CD8-positive, alpha-beta memory T cell (primary cell): ENCODE measurements at places on chromosomes 5 and 9. TPM values are rescaled to one million over a fixed set of nuclear protein-coding genes. Genes with fewer than 3 reads are reported as not detected.

DNA sequence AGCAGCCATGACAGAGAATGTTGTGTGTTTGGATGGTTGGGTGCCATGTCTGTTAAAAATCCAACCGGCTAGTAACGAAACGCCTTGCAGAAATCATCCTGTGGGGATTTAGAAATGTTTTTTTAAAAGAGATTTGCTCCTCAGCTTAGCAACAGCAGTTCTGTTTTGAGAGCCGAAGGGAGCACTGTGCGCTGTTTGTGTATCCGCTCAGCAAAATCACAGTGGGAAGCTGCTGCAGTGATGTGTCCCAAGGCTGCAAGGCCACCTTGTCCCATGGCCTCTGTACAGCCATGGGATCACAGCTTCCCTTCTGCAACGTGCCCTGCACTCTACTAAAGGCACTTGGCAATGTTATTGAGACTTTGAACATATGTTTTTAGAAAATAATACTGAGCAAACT is 40.9 kb downstream of the TRIO start:
- no peak for DNase-seq

DNA sequence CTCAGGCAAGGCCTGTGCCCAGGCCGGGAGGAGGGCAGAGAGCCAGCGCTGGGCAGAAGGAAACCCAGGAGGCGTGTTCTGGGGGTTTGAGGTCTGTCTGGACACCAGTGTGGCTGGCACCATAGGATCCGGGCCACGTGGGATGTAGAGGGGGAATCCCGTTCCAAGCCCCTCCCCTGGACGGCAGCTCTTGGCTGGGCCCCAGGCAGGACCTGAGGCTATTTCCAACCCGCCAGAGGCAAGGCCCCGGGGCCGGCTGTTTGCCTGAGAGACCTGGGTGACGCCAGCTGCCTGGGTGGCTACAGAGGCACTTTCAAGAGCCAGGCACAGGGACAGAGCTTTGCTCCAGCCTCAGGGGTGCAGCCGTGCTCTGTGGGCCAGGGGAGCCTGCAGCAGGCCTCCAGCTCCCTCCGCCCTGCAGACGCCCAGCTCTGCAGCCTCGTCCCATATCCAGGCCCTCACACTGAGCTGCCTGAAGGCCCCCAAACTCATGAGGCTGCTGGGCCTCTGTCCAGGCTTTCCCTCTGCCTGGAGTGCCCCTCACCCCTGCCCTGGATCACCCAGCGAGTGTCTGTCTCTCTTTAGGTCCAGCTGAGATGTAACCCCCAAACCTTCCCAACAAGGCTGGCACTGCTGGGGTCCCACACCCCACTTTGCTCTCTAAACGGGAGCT is 56.6 kb upstream of the EGFL7 start:
- DNase-seq: no peak

- DNase-seq: no peak
Observed at GRCh38 chr9:13324988-13325387, 45.5 kb upstream of the MPDZ start.

DNA sequence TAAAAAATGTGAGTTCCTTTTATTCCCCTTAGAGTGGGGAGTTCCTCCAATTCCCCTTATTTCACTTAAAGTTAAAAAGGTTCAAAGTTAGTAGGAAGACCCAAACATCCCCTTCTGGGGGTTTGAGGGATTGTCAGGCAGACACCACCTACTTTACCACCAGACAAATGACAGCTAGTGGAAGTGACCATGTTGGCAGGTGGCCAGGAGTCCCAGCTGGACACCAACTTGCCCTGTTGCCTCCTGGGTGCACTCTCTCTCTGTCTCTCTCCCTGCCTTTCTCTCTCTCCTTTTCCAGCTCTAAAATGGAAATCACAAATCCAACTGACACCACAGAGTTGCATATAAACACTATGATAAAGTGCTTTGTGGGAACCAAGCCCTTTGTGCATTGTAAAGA is 307.7 kb upstream of the TLE4 start:
- no peak for DNase-seq

GRCh38 chr9:37919246-37919955 is 15.5 kb upstream of the SLC25A51 start:
- no peak for DNase-seq

DNA sequence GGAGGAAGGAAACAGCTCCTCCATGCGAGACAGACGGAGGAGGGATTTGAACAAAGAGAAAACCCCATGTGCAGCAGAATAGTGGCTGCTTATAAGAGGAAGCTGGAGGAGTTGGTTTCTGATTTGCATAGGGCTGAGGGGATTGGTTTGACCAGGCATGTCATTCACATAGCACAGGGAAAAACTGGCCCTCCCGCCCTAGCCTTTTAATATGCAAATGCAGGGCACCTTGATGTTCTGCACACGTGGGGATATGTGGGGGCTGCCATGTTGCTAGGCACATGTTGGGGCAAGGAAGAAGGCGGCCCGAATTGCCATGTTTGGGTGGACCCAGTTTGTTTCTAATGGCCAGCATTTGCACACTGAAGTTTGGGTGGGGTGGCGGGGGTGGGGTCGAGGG is 42.2 kb downstream of the OSMR start:
- DNase-seq: no peak

DNA sequence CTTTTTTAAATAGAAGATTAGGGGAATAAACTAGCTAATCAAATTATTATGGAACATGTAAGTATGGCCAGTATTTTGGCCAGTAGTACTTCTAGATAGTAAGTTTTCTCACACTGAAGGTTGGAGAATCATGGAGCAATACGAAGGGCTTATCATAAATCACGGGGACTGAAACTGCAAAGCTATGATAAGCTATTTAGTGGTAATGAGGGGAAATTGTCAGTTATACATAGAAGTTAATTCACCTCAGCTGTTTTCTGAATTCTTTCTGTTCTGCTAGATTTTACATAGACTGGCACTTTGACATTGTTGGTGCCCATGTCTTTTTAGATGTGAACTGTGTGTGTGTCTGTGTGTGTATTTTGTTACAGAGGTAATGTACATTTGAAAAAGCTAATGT is 34.5 kb upstream of the FAM151B start:
- DNase-seq: no peak

- no peak for DNase-seq
Observed at GRCh38 chr5:35373249-35373648, 143.0 kb upstream of the PRLR start.

Gene GAPT
- not detected for total RNA-seq

Gene DRD1
- not detected for total RNA-seq
